H1 (cell line): ENCODE measurements at places on chromosomes 7 and 10. TPM values are rescaled to one million over a fixed set of nuclear protein-coding genes. Genes with fewer than 3 reads are reported as not detected.

- H3K36me3 ChIP-seq: no peaks in the 10 kb centered on the region
- peaks cover 12% of the 10 kb centered on the region for H3K4me1 ChIP-seq
- peaks cover 25% of the 10 kb centered on the region for H3K27me3 ChIP-seq
- H3K4me3 ChIP-seq: no peak overlapping the region
- no peak for DNase-seq
Measured at GRCh38 chr10:43233601-43234430, 33.0 kb downstream of the RASGEF1A start.

DNA sequence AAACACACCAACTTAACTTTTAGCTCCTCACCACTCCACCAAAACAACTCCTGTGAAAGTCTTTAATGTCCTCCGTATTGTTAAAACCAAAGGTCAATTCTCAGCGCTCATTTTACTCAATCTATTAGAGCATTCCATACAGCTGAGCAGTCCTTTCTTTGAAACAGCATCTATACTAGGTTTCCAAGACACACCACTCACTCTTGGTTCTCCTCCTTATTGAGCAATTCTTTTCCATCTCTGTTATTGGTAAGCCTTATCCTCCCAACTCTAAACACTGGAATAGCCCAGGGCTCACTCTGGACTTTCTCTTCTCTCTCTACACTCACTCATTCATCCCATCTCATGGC lies 34.9 kb downstream of the COA1 start:
- H3K4me3 ChIP-seq: no peak overlapping the region
- H3K36me3 ChIP-seq: no peaks in the 10 kb centered on the region
- DNase-seq: no peak

GRCh38 chr10:78222096-78222790 lies 188.6 kb downstream of the RPS24 start:
- H3K27ac ChIP-seq: no peak overlapping the region
- no peak overlapping the region for H3K4me3 ChIP-seq
- no peaks in the 10 kb centered on the region for H3K36me3 ChIP-seq
- DNase-seq: no peak
- H3K27me3 ChIP-seq: no peaks in the 10 kb centered on the region

GRCh38 chr10:8050556-8051108 lies 3.9 kb upstream of the GATA3 start:
- H3K27me3 ChIP-seq: peaks cover 97% of the 10 kb centered on the region
- no peak for DNase-seq
- no peaks in the 10 kb centered on the region for H3K36me3 ChIP-seq
- H3K27ac ChIP-seq: no peak overlapping the region
- H3K4me3 ChIP-seq: peak overlapping the region; percentile 21
- H3K4me1 ChIP-seq: peaks cover 30% of the 10 kb centered on the region

DNA sequence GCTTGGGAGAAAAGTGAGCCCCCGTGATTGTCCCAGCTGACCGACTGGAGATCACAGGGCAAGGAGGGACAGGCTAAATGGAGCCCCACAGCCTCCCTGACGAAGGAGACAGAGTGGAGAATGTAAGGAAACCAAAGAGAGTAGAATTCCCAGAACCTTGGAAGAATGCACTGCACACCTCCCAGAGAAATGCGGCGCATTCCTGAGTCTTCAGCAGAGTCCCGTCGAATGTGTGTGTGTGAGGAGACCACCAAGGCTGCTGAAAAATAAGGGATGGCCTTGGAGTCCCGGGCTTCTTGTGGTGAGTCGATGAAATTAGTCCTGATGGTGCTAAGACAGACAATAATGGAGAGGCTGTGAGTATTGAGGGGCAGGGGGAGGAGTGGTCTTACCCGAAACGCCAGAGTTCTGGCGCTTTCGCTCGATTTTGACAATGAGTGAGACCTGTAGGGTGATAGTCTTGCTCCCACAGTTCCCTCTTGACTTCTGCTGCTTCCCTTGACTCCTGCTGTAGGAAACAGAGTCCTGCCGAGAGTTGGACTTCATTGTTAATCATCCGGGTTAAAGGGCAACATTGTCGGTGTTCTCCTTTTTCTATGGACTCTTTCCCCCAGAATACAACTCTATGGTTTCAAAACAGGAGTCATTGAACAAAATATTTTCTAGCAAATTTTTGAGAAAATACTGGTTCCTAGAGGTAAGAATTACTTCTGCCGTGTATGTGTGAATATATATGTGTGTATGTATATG lies 103.2 kb downstream of the CNNM2 start:
- no peaks in the 10 kb centered on the region for H3K36me3 ChIP-seq
- H3K27ac ChIP-seq: peak overlapping the region; percentile 43; the same call in 1 of the 2 replicates
- H3K4me3 ChIP-seq: no peak overlapping the region
- no peak for DNase-seq
- no peaks in the 10 kb centered on the region for H3K27me3 ChIP-seq
- peaks cover 8% of the 10 kb centered on the region for H3K4me1 ChIP-seq

- H3K27ac ChIP-seq: no peak overlapping the region
- DNase-seq: no peak
- H3K4me1 ChIP-seq: no peaks in the 10 kb centered on the region
- H3K4me3 ChIP-seq: peak overlapping the region; percentile 95
Measured at GRCh38 chr7:139232377-139232717, 1.3 kb downstream of the UBN2 start.

- no peak overlapping the region for H3K27ac ChIP-seq
- H3K4me3 ChIP-seq: no peak overlapping the region
- DNase-seq: no peak
- H3K36me3 ChIP-seq: no peaks in the 10 kb centered on the region
- no peaks in the 10 kb centered on the region for H3K27me3 ChIP-seq
- 0 out of 2 replicates have a peak, but pooled peaks cover under 1% of the 10 kb centered on the region for H3K4me1 ChIP-seq
Measured at GRCh38 chr10:1488970-1489548, 248.3 kb downstream of the ADARB2 start.

DNA sequence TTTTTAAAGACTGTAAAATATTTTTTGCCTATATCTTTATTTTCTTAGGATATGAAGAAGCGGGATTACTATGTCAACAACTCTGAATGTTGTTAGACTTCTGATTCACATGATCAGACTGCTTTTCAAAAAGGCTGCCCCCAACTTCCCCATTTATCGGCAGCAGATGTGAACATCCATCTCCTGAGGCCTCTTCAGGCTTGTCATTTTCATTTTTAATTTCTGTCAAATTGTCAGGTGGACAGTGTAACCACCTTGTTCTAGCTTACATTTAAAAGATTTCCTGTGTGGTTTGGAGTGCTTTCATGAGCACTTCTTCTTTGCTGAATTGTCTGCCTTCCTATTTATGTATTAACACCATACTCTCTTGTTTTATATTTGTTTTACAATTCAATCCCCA lies 78.8 kb upstream of the GSDME start:
- H3K4me1 ChIP-seq: no peaks in the 10 kb centered on the region
- no peak for DNase-seq
- H3K27me3 ChIP-seq: no peaks in the 10 kb centered on the region
- no peaks in the 10 kb centered on the region for H3K36me3 ChIP-seq
- H3K27ac ChIP-seq: no peak overlapping the region

- H3K27ac ChIP-seq: no peak overlapping the region
- H3K36me3 ChIP-seq: no peaks in the 10 kb centered on the region
- no peak for DNase-seq
- no peak overlapping the region for H3K4me3 ChIP-seq
Measured at GRCh38 chr7:29622335-29623265, 59.0 kb downstream of the PRR15 start.

DNA sequence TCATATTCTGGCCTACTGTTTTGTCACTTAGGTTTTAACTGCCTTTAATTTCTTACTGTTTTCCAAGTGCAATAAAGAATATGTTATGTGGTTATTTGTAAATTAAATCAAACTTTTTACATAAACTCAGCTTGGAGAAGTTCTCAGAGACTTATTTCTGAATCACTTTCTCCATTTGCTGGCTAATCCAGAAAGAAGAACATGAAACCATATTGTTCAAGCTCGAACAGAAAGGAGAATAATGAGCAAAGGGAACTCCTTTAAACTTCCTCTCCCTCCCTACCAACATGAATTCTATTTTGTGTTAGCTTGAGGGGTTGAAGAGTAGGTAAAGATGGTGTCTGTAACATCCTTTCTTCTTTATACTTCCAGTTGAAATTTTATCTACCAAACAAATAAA lies 52.3 kb downstream of the SHTN1 start:
- H3K4me1 ChIP-seq: no peaks in the 10 kb centered on the region
- H3K36me3 ChIP-seq: no peaks in the 10 kb centered on the region
- no peak overlapping the region for H3K27ac ChIP-seq
- no peak for DNase-seq

DNA sequence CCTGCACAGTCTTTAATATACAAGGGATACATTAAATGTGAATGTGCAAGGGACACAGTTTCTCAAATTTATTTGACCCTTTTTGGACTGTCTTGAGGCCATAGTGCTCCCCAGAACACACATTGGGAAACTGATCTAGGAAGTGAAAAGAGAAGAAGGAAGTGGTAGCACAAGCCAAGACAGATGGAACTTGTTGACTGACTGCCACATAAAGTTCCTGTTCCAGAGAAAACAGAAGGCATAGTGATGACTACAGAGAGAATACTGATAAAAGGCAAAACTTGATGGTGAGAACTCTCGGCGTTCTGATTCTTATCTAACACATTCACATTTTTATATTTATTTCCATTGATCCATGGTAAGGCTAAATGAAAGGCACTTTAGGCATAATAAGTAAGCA lies 1216.4 kb downstream of the CNTNAP2 start:
- H3K36me3 ChIP-seq: no peaks in the 10 kb centered on the region
- H3K4me1 ChIP-seq: no peaks in the 10 kb centered on the region
- no peaks in the 10 kb centered on the region for H3K27me3 ChIP-seq
- no peak overlapping the region for H3K27ac ChIP-seq

Gene KLF14
- not detected in 2 replicates for total RNA-seq

Gene C7orf33
- not detected in 2 replicates for total RNA-seq

Gene ACTA2
- total RNA-seq: 2.0 and 3.5 TPM in 2 replicates

Gene ZNF365
- total RNA-seq: 0.42 and 0.43 TPM in 2 replicates

Gene DDX50
- 36.5 and 39.0 TPM in 2 replicates for total RNA-seq

Gene CDC14C
- not detected in 2 replicates for total RNA-seq

Gene ZNF248
- total RNA-seq: 9.1 and 9.7 TPM in 2 replicates

Gene BEND7
- 5.9 and 8.2 TPM in 2 replicates for total RNA-seq

Gene CNTNAP2
- 69.1 and 71.0 TPM in 2 replicates for total RNA-seq

Gene TCF7L2
- total RNA-seq: 63.7 and 67.3 TPM in 2 replicates

Gene SPDYE18
- total RNA-seq: not detected in 2 replicates
